Omental fat pad (tissue), 4 donors: ENCODE measurements at places on chromosomes 2 and 18.

- DNase-seq: no peak
Measured at GRCh38 chr18:37547196-37547827, 18.3 kb downstream of the CELF4 start.

DNA sequence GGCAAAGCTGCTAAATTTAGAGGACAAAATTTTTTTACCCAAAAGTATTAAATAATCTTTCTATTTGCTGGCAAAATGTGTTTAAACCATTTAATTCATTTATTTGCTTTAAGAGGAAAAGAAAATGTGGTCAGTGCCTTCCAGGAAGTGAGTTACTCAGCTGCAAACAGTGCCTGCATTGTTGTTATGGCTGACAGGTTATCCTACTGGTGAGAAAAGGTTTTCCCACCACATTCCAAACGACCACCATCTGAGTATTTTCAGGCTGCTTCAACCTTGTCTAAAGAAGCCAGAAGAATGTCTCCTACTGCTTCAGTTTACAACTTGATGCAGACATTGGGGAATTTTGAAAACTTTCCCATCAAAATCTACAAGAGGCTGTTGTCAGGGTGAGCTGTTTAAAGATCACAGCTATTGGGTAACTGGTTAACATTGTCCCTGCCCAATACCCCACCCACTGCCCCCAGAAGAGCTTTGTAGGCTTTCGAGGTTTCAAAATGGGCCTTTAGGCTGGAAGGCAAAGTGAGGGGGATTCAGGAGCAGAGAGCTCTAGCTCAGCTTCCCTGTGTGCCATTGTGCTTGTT, 461.3 kb upstream of the FANCL start:
- no peak for DNase-seq

DNA sequence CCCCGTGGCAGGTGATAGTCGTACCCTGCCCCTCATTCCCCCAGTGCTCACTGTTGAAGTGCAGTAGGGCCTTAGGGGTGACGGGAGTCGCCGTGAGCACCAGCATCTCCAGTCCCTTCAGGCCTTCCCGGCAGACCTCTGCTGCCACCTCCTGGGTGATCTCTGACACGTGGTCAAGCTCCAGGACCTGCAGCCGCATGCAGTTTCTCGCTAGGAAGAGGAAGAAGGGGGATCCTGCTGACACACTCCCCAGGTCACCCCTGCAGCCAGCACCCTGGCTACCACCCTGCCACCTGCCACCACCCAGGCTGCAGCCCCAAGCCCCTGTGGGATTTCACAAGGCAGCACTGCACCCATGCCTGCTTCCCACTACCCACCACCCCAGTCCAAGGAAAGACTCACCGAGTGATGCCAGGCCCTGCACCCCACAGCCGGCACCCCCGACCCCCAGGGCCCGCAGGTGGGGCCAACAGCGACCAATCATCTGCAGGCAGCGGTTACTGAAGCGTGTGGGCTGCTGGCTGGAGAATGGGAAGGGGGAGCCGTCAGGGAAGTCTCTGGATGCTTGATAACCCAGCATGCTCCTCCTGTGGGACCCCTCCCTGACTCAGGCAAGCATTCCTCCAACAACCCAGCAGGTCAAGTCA, 23.8 kb downstream of the FBXO41 start:
- no peak for DNase-seq

DNA sequence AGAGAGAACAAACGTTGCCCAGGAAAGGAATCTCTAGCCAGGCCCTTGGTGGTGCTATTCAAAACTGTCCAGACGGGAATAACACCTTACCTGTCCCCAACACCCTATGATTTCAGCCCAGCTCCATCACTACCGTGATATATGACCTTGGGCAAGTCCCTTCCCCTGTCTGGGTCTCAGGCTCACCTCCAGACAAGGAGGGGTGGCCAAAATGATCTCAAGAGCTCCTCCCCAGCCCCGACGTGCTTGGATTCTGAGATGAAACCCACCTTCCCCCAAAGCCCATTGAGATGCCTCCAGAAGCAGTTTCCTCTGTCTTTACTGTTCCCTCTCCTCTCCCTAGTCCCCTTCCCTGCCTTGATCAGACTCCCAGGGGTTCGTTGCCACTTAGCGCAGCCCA, 1.5 kb downstream of the KCNK3 start:
- no peak for DNase-seq

- no peak for DNase-seq
Measured at GRCh38 chr2:178550352-178550751, 70.1 kb downstream of the PLEKHA3 start.

DNA sequence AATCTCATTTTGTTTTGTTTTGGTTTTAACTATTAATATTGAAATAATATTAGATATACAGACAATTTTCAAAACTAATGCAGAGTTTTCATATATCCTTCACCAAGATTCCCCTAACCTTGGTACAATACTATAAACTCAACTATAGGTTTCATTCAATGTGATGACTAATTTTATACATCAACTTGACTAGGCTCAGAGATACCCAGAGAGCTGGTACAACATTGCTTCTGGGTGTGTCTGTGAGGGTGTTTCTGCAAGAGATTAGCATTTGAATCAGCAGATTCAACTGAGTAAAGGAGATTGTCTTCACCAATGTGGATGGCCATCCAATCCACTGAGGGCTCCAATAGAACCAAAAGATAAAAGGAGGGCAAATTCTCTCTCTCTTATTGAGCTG, 221.3 kb upstream of the CRIM1 start:
- no peak for DNase-seq

- DNase-seq: no peak
Measured at GRCh38 chr2:42862669-42863185, 70.3 kb upstream of the HAAO start.

GRCh38 chr2:67579216-67579615, 182.1 kb downstream of the ETAA1 start:
- no peak for DNase-seq

- peak; percentile 56 for DNase-seq
Measured at GRCh38 chr2:38515155-38516074, 87.3 kb downstream of the HNRNPLL start.

DNA sequence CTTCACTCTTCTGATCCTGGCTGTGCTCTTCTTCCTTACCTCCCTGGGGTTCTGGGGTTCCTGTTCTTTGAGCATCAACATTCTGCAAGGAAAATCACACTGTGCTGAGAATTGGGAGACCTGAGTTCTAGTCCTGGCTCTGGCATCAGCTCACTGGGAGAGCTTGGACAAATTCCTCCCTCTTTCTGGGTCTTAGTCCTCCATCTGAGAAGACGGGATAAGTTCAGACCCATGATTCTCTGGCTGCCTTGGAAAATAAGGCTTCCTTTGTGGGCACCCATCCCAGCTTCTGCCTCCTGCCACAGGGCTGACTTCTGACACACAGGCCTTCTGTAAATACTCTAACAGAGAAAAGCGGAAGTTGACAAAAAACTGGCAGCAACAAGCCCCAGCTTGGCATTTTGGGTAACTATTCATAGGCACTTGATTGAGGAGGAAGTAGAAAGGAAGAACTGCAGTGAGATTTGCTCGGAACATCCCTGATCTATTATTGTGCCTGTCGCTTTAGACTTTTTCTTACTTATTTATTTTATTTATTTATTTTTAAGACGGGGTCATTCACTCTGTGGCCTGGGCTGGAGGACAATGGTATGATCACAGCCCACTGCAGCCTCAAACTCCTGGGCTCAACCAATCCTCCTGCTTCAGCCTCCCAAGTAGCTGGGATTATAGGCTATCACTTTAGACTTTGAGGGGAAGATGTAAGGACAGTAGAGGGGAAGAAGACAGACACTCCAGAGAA, 7.9 kb downstream of the PCBP1 start:
- DNase-seq: no peak

GRCh38 chr2:120750488-120751210, 15.0 kb downstream of the GLI2 start:
- DNase-seq: no peak

- no peak for DNase-seq
Measured at GRCh38 chr18:78034755-78035154, 785.1 kb downstream of the GALR1 start.

DNA sequence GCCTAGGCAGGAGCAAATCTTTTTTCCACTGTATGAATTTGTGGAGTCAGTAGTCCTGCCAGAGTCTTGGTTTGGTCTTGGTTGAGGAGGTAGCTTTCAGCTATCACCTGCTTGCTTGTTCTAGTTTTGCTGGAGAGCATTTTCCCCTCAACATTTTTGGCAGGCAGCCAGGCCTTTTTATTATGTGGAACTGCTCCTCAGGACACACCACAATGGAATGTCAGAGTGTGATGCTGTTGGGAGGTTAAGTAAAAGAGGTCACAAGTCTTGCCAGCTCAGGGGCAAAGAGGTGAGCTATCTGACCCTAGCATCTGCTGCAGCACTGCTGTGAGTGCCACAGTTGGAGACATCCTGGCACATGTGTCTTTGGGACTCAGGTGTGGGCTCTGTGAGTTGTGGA, 258.0 kb downstream of the CNTNAP5 start:
- DNase-seq: no peak

GRCh38 chr2:209424199-209424701, 403 bp downstream of the MAP2 start:
- DNase-seq: no peak

- DNase-seq: no peak
Measured at GRCh38 chr2:46014911-46015654, 282.1 kb upstream of the EPAS1 start.

DNA sequence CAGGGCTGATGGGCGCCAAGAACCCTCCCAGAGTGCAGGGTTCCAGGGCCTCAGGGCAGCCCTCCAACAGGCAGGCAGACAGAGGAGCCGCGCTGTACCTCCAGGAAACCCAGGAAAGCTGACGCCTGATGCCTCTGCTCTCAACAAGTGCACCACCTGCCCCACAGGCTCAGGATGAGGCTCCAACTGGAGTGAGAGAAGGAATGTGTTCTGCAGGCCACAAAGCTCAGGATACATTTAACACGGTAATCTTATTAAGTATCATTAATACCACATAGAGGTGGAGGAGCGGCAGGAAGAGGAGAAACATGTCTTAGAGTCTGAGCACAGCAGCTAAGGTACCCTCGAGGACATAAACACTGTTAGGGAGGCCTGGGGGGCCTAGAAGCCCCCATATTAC, 155.9 kb upstream of the CAPN13 start:
- DNase-seq: no peak

DNA sequence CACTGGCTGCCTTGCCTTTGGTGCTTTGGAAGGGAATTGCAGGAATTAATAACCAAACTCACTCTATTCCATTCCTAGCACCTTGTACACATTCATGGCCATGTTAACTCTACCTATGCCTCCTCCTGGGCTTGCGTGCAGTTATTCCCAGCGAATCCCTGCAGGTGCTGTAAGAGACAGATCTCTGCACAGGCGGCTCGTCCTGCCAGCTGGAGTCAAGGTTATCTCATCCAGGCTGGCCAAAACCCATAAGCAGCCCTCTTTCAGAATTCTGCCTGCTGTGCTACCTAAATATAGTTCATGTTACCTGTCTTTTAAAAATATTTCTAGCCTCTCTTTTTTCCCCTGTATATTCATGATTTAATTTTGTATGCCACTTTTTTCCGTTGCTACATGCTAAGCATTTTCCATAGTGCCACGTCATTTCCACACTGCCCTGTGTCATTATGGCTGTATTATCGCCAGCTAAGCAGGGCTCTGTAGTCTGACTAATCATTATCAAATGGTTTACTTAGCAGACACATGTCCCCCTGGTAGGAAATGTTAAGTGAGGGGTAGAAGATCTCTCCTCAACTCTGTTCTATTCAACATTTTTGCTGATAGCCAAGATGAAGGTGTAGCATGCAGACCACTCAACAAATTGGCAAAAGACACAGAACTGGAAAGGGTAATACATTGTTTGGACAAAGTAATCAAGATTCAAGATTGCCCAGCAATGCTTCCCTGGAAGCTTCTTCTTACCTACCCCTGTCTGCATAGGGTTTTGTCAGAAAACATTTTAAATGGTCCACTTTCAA, 79.7 kb upstream of the TAF1B start:
- DNase-seq: no peak

DNA sequence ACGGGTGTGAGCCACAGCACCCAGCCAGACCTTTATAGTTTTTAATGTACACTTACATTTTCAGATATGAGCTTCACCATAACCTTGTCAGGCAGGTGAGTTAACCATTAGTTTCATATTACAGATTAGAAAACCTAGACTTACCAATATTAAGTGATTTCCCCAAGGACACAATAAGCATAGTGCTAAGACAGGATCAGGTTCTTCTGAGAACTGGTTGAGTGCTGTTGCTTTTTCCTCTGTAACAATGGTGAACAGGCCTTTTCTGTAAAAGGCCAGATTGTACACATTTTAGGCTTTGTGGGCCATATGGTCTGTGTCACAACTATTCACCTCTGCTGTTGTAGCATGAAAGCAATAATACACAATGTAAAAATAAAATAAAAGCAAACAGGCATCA, 332.0 kb downstream of the PIK3C3 start:
- no peak for DNase-seq

- no peak for DNase-seq
Measured at GRCh38 chr2:101900375-101900774, 91.4 kb upstream of the IL1R2 start.

DNA sequence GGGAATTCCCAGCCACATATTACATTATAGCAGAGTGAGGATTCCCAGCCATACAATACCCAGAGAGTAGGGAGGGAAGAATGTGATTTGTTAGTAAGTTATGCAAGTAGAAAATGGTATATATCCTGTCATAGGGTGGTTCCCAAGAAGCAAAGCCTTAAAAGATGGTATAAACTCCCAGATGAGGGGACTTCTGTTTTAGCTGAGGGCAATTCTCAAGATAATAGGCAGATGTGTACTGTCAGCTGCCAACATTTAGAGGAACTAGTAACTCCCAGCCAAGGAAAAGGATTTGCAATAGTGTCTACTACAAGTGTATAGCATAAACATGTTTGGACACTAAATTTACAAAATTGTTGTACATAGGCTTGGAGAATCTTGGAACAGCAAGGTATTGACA, 86.5 kb downstream of the XDH start:
- DNase-seq: no peak

- DNase-seq: no peak
Measured at GRCh38 chr2:30356071-30356470, 91.0 kb upstream of the LCLAT1 start.

GRCh38 chr2:40126006-40126405, 325.9 kb downstream of the SLC8A1 start:
- DNase-seq: no peak

GRCh38 chr2:166413255-166413654, 37.5 kb upstream of the SCN9A start:
- no peak for DNase-seq

- peak; percentile 42 for DNase-seq
Measured at GRCh38 chr2:10097352-10098148, 17.3 kb upstream of the CYS1 start.

DNA sequence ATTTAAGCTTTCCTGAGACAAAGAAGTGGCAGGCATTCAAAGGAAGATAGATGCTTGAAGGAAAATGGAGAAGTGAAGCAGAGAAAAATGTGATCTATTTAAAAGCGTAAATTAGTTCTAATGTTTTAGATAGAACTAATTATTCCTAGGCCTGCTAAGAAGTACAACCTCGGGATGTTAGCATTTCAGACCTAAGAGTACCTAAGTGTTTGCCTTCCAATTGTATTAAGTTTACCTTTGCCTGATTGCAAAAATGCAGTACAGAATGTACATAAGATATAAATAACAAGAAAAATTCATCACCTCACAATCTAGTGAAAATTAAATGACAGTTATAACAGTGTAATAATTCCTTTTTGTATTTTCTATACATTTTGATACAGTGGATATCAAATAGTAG, 71.1 kb upstream of the HNMT start:
- DNase-seq: no peak

GRCh38 chr2:151095463-151095862, 166.2 kb downstream of the RBM43 start:
- no peak for DNase-seq
